ENCODE measurements at places on chromosomes 11 and 22.

GRCh38 chr11:111298413-111299100, at the start of gene POU2AF3:
Gene POU2AF3 (plus strand): TSS chr11:111298546. CDS start chr11:111298582, 36 bp downstream.
- no peak for DNase-seq

- no peak for DNase-seq
These were observed 4.4 kb upstream of the RFPL3 start for GRCh38 chr22:32353292-32353691.

- DNase-seq = no peak
These were observed 505.4 kb downstream of the MN1 start for GRCh38 chr22:27296091-27296675.

- DNase-seq = peak; percentile 33
These were observed 125.1 kb downstream of the TIMP3 start for GRCh38 chr22:32926600-32926999.

DNA sequence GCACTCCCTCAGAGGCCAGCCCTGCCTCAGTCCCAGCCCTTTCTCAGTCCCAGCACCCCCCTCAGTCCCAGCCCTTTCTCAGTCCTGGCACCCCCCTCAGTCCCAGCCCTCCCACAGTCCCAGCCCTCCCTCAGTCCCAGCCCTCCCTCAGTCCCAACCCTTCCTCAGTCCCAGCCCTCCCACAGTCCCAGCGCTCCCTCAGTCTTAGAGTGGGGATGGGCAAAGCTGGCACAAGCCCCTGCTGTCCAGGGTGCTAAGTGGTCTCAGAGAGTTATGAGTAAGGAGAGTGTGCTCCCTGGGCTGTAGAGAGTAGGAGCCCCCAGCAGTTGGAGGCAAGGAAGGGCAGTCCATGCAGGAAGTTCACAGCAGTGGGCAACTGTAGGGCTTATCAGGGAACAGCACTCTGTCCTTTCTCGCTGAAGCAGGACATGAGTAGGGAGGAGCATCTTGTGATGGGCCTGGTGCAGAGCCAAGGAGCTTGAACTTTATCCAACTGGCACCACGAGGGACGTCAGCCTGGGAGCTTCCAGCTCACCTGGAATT, 51.4 kb upstream of the CRYBB3 start:
- DNase-seq = no peak

DNA sequence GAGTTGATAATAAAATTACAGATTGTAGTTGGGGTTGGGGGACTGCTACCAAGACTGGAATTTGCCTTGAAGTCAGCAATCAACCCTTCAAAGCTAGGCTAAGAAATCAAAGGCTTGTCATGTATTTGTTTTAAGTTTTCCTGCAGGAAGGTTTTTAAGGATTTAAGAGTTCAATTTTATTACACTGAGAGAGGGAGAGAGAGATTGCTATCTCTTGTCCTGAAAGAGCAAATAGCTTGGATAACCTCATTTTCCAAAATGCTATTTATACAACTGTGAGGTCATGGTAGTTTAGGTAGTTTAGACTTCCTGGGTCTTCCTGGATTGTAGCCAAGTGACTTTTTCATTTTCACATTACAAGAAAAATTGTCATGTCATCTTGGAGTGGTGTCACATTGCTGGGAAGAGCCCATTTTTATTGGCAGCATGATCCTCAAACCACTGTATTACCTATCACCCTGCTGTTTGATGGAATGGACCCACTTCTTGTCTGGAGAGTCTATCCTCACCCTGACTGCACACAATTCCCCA, 10.1 kb upstream of the PRSS23 start:
- DNase-seq = no peak

DNA sequence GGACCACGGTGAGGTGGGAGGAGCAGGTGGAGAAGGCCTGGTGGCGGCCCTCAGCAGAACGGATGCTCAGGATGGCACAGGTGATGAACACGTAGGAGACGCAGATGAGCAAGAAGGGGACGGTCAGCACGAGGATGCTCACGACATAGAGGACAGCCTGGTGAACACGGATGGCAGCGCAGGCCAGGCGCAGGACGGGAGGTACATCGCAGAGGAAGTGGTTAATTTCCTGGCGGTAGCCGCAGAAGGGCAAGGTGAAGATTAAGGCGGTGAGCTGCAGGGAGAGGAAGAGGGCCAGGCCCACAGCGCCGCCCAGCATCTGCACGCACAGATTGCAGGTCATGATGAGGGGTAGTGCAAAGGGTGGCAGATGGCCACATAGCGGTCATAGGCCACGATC, 24.0 kb upstream of the OR10W1 start:
- no peak for DNase-seq

DNA sequence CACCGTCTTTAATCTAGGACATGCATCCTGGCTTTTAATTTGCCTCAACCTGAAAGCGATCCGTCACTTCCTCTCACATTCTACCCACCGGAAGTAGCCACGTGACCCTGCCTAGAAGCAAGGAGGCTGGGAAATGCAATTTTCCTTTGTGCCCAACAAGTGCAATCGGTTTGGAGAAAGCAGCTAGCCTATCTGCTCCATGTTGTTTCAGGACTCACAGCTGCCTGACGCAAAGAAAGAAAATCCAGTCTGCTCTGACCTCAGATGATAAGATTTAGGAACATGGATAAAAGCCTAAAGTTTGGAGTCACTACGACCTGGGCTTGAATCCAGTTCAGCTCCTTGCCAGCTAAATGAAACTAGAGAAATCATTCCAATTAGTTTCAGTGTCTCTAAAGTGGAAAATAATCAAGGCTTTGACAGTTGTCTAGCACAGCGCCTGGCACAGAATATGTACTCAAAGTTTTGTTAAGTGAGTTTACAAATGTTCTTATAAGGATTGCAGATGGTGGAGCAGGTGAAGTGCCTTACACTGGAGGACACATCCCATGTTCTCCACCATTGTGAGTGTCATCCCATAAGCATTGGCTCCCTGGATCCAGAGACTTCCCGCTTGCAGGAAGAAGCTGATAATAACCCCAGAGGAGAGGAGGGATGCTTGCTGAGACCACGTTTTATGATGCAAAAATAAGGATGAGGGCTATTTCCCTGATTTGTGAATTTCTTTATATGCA, 553.7 kb downstream of the MN1 start:
- DNase-seq = peak; percentile 77

GRCh38 chr11:102368472-102368871, 21.5 kb downstream of the BIRC2 start:
- no peak for DNase-seq

- DNase-seq = peak; percentile 62
These were observed 35.3 kb upstream of the NECTIN1 start for GRCh38 chr11:119764108-119764868.

GRCh38 chr22:25114369-25115362, 85.0 kb upstream of the CRYBB3 start:
- no peak for DNase-seq

DNA sequence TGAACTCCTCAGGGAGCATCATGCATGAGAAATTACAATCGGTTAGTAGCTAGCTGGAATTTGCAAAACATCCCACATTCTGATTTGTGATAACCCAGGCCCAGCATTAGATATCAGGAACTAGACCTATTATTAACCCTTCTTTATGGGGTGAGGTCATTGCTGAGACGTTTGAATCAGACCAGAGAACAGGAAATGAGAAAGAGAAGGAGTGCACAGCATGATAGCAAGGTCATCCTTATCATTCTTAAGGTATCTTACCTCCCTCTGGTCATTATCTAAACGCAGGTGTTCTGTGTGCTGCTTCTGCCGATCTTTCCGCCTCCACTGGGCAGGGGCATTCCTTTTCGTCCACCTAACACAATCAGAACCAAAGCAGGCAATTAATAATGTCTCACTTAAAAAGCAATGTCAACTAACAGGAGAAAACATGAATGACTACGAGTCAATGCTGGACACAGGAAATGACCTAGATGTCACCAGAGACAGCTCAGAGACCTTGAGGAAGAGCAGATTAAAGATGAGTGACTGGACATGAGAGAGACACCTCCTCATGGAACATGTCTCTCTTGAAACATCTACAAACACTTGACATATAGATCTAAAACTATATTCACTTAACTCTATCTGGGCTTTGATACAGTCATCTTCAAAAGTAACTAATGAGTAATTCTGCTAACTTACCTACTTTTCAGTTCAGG, 78.3 kb upstream of the SCUBE2 start:
- DNase-seq = peak; percentile 65

GRCh38 chr11:87878373-87878825, 296.8 kb downstream of the RAB38 start:
- DNase-seq = peak; percentile 47

DNA sequence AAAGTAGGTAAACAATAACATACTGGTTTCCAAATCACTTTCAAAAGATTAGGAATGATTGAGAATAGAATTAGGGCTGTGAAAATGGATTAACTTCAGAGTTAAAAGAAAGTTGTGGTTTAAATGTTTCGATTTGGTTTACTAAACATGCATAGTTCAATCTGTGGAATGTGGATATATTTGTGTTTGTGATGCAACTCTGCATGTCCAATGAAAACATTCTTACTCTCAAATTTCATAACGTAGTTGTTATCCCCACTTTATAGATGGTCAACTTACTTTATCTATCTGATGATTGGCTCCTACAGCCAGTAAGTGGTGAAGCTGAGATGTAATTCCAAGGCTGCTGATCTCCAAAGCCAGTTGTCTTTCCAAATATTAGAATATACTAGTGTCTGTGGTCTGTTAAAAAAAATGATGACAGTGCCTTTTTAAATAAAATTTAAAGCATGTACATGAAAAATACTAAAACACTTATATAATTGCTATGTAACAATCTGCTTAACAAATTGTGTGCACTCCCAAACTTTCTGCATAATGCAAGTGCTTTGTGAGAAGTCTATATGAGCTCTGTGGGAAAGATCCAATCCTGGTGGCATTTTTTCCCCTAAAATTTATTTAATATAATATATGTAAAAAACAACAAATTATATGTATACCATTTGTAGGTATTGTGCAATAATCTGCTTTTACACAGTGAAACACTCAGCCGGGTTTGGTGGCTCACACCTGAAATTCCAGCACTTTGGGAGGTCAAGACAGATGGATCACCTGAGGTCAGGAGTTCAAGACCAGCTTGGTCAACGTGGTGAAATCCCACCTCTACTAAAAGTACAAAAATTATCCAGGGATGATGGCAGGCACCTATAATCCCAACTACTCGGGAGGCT, 9.7 kb upstream of the SIK3 start:
- peak; percentile 62 for DNase-seq

DNA sequence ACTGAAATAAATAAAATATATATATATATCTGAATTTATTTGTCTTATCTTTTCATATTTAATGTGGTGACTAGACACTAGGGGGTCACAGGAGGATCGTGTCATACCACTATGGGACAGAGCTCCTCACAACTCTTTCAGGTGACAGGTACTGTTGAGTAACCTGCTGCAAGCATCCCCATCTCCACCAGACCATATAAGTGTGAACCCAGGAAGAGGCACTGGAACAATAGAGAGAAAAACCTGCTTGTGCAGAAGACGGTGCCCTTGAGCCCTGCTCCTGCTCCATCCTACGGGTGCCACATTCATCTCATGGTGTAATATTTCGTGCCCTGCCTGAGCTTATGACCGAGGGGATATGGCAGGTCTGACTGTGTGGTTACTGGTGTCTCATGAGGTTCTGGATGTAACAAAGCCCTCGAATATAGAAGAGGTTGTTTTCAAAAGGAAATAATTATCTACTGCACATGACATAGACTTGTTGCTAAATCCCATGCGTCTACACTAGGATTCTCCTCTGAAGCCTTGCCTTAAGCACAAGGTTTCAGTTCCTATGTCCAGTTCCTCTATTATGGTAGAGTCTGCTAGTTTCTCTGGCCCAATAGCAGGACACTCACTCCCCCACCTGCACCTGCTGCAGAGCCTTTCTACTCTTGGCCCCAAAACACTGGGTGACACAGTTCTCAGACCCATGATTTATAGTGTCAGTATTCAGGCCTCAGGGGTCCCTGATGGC, 70.4 kb downstream of the GGTLC2 start:
- no peak for DNase-seq

DNA sequence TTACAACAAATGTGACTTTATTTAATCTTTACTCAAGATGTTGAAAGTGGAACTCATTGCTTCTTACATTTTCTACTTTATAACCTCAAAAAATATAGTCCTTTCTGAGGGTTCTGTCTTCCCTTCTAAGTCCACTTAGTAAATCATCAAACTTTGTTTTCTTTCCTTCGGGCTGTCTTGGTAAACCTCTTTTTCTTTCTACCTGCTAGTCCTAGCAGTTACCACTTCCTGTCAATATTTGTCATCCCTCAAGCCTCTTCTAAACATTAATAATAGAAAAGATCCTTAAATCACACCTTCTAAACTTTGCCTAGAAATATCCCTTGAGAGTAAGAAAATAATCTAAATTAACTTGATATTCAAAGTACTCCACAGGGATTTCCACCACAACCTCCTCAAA, 580.4 kb downstream of the CNTN5 start:
- DNase-seq = no peak

- DNase-seq = no peak
These were observed 2.8 kb downstream of the MYH9 start for GRCh38 chr22:36384766-36385481.

- DNase-seq = no peak
These were observed 9.6 kb downstream of the QSER1 start for GRCh38 chr11:32902089-32902665.

DNA sequence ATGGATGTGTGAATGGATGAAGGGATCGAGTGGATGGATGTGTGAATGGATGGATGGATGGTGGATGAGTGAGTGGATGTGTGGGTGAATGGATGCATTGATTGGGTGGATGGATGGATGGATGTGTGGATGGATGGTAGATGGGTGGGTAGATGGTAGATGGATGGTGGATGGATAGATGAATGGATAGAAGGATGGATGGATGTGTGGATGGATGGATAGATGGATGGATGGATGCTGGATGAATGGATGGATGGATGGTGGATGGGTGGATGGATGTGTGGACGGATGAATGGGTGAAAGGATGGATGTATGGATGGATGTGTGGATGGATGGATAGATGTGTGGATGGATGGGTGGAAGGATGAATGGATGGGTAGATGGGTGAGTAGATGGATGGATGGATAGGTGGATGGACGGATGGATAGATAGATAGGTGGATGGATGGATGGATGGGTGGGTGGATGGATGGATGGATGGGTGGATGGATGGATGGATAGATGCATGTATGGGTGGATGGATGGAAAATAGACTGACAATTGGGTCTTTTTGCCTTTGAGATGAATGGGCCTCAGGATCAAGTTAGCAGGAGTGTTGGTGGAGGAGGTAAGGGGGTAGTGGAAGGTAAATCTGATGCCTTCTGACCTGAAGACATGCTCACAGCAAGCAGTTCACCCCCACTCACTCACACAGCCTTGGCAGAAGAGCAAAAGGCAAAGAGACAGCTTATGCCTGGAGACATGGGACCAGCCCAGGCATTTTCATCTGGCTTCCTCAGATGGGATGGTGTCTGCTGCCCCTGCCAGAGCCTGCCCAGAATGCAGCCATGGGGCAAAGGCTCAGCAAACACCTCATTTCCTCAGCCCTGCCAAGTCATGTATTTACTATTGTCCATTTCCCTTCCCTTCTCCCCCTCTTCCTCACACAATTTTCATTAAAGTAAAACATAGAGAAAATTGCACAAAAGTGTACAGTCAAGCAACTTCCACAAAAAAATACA, 8.0 kb upstream of the FADD start:
- DNase-seq = no peak

- peak; percentile 59 for DNase-seq
These were observed 19.3 kb downstream of the RFPL1 start for GRCh38 chr22:29457730-29458129.

- no peak for DNase-seq
These were observed 15.2 kb upstream of the SORL1-AS1 start for GRCh38 chr11:121467965-121468364.

Measured in amniotic epithelial cell (primary cell).